ENCODE measurements at places on chromosomes 11 and 22.

- no peak for DNase-seq
Observed at GRCh38 chr11:117910941-117911655, 18.1 kb downstream of the TMPRSS13 start.

DNA sequence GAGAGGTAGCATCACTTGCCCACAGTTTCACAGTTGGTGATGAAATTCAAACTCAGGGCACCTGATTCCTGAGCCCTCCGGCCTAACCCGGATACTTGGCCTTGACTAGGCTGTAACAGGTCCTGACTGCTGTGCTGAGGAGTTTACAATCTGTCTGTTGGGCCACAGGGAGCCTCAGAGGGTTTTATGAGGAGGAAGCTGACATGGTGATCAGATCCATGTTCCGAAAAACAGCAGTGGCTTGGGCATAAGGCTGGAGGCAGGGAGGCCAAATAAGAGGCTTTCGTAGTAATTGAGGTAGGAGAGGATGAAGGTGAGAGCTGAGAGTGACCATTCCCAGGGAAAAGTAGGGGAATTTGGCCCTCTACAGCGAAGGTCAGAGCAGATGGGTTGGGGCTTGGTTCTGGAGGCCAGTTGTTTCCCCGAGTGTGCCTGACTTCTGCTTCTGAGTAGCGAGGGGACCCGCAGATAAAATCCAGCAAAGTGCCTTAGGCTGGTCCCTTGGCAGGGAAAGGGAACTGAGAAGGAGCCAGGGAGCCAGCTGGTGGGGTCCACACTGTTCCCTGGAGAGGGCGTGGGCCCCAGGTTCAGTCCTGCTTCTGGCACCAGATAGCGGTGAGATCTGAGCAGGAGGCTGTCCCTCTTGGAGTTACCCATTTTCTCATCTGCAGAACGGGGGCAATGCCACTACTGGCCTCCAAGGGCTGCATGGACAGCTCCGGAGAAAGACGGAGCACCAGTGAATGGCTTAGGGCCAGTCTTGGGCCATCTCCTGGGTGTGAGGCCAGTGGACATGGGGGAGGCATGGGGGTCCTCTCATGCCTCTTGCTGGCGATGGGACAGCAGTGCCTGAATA is 6.5 kb downstream of the PRDM11 start:
- DNase-seq, result no peak

GRCh38 chr11:67644042-67644441 is 4.5 kb upstream of the TBX10 start:
- DNase-seq, result peak; percentile 54

GRCh38 chr11:102813484-102813883 is 15.5 kb upstream of the MMP1 start:
- peak; percentile 79 for DNase-seq

DNA sequence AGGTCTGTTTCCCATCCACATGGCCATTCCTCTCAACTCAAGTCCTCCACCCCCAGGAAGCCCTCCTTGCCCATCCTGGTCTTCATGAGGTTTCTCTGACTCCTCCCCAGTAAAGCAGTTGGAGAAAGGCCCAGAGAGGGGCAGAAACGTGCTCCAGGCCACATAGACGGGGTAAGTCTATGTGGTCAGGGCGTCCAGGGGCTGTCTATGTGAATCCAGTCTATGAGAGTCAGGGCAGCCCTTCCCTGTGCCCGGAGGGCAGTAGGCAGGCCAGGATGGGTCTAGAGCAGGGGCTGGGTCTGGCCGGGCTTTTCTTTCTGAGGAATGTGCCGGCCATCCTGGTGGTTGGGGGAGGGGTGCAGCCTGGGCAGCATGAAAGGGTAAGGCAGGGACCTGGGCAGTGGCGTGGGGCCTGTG is 11.7 kb downstream of the GUCD1 start:
- DNase-seq, result no peak

DNA sequence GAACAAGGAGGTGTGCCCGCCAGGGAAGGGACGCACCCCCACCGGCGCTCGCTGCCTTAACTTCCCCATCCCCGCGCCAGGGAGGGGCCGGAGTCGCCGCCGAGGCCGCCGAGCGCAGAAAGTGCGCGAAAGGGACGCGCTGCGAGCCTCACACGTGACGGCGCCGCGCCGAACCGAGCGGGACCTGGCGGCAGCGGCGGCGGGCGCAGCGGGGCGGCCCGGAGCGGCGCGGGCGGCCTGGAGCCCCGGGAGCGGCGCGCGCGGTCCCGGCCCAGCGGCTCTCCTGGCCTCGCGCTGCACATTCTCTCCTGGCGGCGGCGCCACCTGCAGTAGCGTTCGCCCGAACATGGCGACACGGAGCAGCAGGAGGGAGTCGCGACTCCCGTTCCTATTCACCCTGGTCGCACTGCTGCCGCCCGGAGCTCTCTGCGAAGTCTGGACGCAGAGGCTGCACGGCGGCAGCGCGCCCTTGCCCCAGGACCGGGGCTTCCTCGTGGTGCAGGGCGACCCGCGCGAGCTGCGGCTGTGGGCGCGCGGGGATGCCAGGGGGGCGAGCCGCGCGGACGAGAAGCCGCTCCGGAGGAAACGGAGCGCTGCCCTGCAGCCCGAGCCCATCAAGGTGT is at the start of gene SORL1:
Gene SORL1 (plus strand): TSS at position 329 of the 623 bp plus-strand sequence. CDS start 18 bp downstream, at position 347.
- peak; percentile 74 for DNase-seq

DNA sequence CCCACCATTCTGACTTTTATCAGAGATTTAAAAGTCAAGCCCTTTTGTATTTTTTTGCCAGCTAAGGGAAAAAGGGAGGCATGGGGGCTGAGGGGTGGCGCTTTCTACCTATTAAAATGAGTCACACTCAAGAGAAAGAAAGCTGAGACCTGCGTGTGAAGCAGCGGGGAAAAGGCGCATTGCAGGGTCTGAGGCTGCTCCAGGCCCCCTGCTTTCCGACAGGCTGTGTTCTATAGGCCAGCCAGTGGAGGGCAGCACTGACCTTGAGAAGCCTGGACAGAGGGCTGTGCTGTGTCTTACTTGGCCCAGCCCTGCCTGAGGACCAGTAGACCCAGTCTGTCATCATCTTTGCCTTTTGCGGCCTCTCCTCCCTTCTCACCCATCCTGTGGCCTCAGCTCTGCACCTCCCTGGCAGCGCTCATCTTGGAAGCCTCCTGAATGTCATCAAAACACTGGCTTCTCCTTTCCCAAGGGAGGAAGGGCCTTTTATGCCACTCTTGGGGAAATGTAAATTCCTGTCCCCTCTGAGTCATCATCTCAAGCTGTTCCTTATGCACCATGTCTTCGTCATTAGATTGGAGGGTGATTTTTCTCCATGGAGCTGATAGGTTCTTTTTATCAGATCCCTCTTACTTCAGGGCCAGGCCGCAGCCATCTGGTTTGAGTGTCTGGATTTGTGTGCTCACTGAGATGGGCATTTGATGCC is 12.6 kb upstream of the MAPK8IP1 start:
- peak; percentile 78 for DNase-seq

- no peak for DNase-seq
Observed at GRCh38 chr11:122756417-122756816, 81.9 kb upstream of the CRTAM start.

- DNase-seq, result no peak
Observed at GRCh38 chr11:57213342-57214097, 23.5 kb downstream of the APLNR start.

DNA sequence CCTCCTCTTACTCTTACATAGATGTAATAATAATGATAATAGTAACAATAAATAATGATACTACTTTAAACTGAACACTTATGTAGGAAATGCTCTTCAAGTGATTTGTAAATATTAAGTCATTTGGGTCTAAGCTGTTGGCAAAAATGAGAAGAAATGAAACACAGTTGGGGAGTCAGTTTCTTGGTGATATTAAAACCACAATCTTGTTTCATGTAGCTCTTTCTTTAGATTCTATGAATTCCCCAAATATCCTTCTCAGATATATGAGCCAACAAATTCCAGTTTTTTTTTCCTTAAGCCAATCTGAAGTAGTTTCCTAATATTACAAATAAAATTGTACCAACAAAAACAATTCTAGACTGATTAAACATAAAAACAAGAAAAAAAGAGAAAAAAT is 1115.6 kb upstream of the CNTN5 start:
- DNase-seq, result no peak

- DNase-seq, result no peak
Observed at GRCh38 chr11:121213362-121213893, 79.1 kb upstream of the SC5D start.

DNA sequence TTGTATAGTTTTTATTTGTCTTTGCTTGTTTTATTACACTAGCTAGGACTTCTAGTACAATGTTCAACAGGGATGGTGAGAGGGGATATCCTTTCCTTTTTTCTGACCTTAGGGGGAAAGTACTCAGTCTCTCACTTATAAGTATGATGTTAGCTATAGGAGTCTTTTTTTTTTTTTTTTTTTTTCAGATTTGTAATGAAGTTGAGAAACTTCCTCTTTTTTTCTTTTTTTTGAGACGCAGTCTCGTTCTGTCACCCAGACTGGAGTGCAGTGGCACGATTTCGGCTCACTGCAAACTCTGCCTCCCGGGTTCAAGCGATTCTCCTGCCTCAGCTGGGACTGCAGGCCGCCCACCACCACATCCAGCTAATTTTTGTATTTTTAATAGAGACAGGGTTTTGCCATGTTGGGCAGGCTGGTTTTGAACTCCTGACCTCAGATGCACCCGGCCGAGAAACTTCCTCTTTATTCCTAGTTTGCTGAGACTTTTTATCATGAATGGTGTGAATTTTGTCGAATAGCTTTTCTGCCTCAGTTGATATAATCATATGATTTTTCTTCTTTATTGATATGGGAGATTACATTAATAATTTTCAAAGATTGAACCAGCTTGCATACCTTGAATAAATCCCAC is 10.9 kb downstream of the TRIM22 start:
- DNase-seq, result no peak

GRCh38 chr11:11189506-11189905 is 163.5 kb downstream of the CSNK2A3 start:
- DNase-seq, result no peak

GRCh38 chr11:129143335-129143734 is 48.8 kb downstream of the ARHGAP32 start:
- peak; percentile 99 for DNase-seq

GRCh38 chr11:107969219-107969618 is 39.5 kb upstream of the CUL5 start:
- DNase-seq, result no peak

DNA sequence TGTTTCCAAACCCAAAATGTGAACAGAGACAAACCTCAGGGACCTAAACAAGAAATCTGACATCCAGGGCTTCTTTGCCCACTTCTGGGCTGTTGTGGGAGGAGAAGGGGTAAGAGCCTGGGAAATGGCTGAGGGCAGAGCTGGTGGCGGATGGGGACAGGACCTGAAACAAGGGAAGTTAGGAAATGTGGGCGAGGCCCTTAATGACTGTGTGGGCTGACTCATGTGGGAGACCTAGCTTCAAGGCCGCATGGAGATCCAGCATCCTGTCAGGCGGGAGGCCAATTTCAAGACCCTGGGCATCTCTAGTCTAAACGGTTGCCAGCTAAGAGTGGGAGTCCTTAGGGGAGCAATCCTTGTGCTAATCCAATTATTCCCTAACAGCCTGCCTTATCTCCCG is 2.1 kb upstream of the OAF start:
- DNase-seq, result peak; percentile 89

GRCh38 chr11:15816260-15816871 is 540.0 kb downstream of the SOX6 start:
- peak; percentile 83 for DNase-seq

GRCh38 chr22:29313126-29313575 is 2.3 kb downstream of the RASL10A start:
- DNase-seq, result peak; percentile 43

- no peak for DNase-seq
Observed at GRCh38 chr11:82404981-82405380, 328.7 kb downstream of the FAM181B start.

DNA sequence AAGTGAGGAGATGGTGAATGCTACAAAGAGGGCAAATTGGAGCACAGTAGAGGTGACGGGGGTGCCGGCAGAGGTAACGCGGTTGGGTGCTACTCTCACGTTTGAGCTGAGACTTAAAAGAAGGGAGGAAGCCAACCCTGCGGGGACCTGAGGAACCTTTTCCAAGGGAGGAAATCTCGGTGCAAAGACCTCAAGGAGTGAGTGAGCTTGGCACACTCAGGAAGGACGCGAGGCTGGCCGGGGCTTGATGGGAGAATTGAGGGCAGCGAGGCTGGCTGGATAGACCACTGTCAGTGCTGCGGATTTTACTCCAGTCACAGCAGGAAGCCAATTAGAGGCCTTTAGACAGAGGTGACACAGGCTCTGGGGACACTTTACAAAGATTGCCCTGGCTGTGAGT is 25.0 kb downstream of the TSKU start:
- no peak for DNase-seq

DNA sequence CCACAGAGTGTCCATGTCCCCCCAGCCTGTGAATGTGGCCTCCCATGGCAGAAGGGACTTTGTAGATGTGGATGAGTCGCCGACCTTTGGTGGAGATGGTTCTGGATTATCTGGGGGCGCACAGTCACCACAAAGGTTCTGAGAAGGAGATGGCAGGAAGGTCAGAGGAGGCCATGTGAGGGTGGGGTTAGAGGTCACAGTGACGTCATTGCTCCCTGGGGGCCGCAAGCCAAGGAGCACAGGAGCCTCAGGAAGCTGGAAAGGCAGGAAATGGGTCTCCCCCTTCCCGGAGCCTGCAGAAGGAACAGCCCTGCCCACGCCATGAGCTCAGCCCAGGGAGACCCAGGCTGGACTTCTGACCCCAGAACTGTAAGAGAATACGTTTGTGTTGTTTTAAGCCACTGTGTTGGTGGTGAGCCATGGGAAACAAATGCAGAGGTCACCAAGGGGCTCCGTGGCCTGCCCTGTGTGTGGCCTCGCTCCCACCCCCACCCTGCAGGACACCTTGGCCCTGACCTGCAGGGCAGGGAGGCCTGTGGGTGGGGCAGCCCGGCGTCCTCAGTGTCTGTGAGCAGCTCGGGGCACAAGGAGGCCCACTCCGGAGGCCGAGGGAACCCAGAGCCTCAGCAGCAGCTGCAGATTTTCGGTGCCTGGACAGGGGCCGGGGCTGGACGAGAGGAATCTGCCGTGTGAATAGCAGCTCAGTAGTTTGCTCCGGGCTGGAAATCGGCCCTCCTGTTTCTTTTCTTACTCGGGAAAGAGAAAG is 32.1 kb downstream of the GRAMD4 start:
- no peak for DNase-seq

- DNase-seq, result peak; percentile 41
Observed at GRCh38 chr11:117221775-117222517, 9.9 kb downstream of the PCSK7 start.

- peak; percentile 47 for DNase-seq
Observed at GRCh38 chr11:58652726-58653280, 30.3 kb downstream of the CNTF start.

DNA sequence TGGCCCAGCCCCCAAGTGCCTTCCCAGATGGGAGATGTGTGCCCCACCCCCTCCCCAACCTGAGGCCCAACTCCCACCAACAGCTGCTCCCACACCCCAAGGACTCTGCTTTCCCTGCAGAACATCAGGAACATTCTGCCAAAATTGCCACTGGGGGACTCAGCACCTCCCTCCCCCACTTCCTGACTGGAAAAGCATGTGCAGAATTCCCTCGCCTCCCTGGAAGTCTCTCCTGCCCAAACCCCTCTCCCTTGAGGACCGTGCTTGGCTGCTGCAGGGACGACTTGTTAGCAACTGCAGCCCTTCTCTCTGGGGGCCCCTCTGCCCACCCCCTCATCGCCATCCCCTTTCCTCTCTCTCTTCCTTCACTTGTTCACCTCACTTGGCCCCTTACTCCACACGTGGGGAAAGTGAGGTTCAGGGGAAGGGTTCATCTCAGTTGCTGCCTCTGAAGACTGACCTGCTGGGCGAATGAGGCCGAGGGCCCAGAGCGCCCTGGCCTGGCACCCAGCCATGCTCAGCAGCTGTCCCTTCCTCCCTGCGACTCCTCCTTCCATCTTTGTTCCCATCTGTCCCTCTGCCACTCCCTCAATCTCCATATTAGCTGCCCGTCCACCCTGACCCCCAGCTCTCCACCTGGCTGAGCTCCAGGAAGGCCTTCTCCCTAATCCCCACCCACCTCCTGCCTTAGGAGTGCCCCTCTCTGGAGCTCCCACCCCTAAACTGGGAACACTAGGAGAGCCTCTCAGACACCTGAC is 105.1 kb downstream of the CHST1 start:
- no peak for DNase-seq

Measured in epithelial cell of esophagus (primary cell).